ENCODE measurements at places on chromosomes 7 and 10.

GRCh38 chr10:127798111-127798510 lies 61.1 kb downstream of the FOXI2 start:
- no peak for DNase-seq

GRCh38 chr7:26645121-26645520 lies 219.3 kb downstream of the SKAP2 start:
- DNase-seq = no peak

GRCh38 chr7:30451539-30452279 lies 26.9 kb downstream of the NOD1 start:
- no peak for DNase-seq

GRCh38 chr10:17249820-17250219 lies 21.8 kb downstream of the VIM start:
- DNase-seq = no peak

DNA sequence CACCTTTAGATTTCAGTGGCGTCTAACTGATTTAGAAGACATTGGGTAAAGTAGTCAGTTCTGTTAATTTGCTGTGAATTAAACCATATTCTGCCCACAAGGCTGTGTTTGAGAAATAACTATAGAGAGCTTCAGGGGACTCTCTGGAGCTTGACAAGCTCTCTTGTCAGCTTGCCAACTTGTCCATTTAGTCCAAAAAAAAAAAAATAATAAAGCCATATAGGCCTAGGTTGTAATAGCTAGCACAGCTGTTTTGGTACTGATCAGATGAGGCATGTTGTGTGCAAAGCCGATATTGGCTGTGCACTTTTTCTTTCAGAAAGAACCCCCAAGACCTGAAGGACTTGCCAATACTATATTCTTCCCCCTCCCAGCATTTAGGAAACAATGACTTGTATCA lies 20.2 kb upstream of the ZNF282 start:
- DNase-seq = no peak

DNA sequence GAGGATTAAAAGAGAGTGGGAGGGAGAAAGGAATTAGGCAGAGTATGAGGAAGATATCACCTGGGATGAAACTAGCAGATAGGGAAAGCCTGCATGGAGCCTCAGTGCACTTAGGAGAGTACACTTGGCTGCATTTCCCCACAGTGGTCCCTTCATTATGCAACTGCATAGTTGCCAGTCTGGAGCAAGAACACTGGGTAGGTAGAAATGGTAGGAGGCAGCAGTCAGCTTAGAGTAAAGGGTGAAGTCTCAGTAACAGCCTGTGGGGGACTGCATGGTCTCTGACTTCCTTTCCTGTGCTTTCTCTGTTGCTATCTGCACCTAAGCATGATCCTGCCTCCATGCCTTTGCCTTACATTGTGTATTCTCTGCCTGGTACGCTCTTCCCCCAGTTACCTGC lies 14.0 kb upstream of the PCGF5 start:
- no peak for DNase-seq
